ENCODE measurements at places on chromosomes 7 and 10.

GRCh38 chr7:20896996-20897395, 110.3 kb upstream of the SP8 start:
- no peak for DNase-seq

DNA sequence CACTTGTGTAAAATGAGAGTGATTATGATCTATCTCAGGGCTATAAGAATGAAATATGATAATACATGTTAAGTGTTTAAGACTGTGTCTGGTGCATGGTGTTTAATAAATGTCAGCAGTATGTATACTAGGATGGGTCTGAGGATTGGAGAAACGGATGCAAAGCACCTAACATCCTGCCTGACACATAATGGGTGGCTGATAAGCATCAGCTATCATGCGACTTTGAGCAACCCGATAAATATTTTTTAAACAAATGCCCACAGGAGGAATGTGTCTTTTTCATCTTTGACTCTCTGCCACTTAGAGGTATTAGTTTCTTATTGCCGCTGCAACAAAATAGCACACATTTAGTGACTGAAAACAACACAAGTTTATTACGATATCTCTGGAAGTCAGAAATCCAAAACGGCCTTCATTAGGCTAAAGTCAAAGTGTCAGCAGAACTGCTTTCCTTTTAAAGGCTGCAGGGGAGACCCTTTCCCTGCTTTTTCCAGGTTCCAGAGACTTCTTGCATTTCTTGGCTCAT, 93.2 kb upstream of the ARHGAP21 start:
- DNase-seq: no peak

GRCh38 chr10:125797424-125797823, 21.8 kb upstream of the MMP21 start:
- no peak for DNase-seq

- DNase-seq: no peak
Observed at GRCh38 chr7:27634671-27635493, 27.8 kb downstream of the HIBADH start.

DNA sequence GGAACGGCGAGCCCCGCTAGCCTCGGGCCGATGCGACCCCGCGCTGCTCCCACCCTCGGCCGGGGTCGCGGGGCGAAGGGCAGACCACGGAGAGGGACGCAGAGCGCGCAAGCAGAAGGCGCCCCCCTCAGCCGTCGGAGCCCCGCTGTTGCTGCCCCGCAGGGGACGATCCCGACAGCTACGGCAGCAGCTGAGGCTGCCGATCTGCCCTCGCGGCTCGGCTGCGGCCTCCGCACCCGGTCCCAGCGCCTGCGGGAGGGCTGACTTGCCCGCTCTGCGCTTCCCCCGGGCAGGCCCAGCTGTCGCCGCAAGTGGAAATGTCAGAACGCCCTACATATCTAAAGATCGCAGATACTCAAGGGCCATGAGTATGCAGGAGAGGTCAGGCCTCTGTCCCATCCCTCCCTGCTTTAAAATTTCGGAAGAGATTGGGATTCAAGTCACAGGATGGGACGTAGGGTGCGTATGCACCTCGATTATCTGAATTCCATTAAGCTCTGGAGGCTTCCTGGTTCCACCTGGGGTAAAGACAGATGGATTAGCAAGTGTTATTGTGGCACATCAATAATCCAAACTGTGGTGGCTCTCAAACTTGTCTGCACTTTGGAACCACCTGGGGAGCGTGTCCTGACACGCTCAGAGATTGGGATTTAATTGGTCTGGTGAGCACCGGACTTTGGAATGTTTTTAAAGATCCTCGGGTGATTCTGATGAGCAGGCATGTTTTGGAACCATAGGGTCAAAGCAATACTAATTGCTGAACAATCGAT, at the start of gene CRPPA:
Gene CRPPA (minus strand): TSS at position 206 of the 770 bp plus-strand sequence. CDS start 216 bp downstream, outside the sequence.
- DNase-seq: peak; percentile 36

GRCh38 chr10:3178042-3178441, 5.5 kb upstream of the PITRM1 start:
- no peak for DNase-seq

DNA sequence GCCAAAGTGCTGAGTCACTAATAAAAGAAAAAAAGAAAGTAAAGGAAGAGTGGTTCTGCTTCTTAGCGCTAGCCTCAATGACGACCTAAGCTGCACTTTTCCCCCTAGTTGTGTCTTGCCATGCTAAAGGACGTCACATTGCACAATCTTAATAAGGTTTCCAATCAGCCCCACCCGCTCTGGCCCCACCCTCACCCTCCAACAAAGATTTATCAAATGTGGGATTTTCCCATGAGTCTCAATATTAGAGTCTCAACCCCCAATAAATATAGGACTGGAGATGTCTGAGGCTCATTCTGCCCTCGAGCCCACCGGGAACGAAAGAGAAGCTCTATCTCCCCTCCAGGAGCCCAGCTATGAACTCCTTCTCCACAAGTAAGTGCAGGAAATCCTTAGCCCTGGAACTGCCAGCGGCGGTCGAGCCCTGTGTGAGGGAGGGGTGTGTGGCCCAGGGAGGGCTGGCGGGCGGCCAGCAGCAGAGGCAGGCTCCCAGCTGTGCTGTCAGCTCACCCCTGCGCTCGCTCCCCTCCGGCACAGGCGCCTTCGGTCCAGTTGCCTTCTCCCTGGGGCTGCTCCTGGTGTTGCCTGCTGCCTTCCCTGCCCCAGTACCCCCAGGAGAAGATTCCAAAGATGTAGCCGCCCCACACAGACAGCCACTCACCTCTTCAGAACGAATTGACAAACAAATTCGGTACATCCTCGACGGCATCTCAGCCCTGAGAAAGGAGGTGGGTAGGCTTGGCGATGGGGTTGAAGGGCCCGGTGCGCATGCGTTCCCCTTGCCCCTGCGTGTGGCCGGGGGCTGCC, at the start of gene IL6:
Gene IL6 (plus strand): TSS at position 294 of the 807 bp plus-strand sequence. CDS start 63 bp downstream, at position 357.
- peak; percentile 33 for DNase-seq

- no peak for DNase-seq
Observed at GRCh38 chr10:112235920-112236319, 47.3 kb upstream of the TECTB start.

- DNase-seq: no peak
Observed at GRCh38 chr7:42283553-42283952, 46.5 kb upstream of the GLI3 start.

DNA sequence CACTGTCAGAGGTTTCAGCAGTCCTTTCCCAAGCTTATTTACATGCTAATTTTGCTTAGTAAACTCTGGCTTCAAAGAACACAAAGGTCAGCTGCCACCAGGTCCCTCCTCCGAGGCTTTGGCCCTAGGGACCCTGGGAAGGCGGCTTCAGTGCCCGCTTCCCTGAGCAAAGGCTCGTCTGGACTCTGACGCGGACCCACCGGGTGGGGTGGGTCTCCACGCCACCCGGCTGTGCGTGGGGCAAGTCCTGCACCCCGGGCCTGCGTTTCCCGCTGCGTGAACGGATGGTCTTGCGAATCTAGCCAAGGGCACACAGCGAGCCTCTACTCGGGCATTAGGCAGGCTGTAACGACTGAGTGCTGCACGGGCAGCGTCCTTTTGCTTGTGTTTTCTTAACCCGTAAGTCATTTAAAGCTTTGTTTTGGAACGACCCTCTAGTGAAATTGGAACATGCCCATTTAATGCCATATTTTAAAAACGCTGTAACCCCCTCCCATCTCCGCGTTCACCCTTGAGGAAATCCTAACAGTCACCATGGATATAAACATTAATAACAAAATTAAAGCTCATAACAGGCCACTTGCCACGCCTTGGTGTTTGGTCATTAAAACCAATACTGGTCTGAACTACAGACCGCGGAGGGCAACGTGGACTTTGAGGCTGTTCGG, 828 bp downstream of the BNIP3 start:
- DNase-seq: no peak

DNA sequence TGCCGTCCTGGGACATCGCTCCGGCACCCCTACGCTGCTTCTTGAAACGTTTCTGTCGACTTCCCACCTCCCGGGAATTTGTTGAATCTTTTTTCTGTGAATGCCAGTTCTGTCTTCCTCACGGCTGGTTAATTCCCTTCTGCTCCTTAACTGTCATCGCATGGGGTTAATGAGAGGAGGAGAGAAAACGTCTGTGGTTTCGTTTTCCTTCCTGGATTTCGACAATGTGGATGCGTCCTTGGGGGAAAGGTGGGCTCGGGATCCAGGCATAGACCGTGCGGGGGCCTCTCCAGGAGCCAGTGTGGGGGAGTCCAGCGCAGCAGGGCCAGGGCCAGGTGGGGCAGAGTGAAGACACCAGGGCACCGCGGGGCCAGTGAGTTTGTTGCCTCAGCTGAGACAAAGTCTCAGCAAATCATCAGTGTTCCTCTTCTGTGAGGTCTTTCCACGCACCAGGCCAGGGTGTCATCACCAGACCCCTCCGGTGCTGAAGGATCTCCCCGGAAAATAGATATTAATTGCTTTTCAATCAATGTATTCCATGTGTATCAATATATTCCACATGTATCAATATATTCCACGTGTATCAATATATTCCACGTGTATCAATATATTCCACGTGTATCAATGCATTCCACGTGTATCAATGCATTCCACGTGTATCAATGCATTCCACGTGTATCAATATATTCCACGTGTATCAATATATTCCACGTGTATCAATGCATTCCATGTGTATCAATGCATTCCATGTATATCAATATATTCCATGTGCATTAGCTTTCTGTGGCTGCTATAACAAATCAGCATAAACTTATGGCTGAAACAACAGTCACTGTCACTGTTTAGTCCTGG, 33.7 kb upstream of the CFAP46 start:
- no peak for DNase-seq

DNA sequence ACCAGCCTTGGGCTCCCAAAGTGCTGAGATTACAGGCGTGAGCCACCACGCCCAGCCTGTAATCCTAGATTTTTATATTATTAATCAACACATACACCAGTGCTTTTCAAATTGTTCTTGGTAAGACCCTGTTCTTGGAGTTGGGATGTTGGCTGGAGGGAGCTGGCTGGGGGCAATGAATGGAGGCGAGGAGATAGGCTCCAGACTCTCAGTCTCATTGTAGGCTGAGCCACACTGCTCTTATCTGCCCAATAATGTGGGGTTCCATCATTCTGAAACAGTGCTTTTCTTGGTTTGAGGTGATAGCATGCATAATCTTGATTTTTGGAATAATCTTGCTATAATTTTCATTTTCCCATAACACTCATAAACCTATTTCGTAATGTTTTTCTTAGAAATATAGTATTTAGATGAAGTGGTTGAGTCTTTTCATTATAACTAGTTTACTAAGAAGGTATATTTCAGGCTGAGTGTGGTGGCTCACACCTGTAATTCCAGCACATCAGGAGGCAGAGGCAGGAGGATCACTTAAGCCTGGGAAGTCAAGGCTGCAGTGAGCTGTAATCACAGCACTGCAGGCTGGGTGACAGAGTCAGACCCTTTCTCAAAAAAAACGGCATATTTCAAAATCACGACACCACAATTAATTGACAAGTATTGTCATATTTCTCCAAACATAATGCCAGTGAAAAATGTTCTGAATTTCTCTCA, 65.1 kb upstream of the LYZL2 start:
- no peak for DNase-seq

Data from activated naive CD4-positive, alpha-beta T cell treated with anti-CD3 and anti-CD28 coated beads, Interleukin-2, amount 50 U/mL, for 16 hours (primary cell).